ENCODE measurements at places on chromosomes 12 and 14.

DNA sequence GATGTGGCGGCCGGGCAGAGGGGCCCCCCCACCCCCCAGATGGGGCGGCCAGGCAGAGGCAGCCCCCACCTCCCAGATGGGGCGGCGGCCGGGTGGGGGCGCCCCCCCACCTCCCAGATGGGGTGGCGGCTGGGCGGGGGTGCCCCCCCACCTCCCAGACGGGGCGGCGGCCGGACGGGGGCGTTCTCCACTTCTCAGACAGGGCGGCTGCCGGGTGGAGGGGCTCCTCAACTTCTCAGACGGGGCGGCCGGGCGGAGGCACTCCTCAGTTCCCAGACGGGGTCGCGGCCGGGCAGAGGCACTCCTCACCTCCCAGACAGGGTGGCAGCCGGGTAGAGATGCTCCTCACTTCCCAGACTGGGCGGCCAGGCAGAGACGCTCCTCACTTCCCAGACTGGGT lies 469.8 kb downstream of the PCNX1 start:
- DNase-seq: no peak

- DNase-seq: no peak
These were observed 47.9 kb downstream of the NTF3 start for GRCh38 chr12:5479761-5480160.

DNA sequence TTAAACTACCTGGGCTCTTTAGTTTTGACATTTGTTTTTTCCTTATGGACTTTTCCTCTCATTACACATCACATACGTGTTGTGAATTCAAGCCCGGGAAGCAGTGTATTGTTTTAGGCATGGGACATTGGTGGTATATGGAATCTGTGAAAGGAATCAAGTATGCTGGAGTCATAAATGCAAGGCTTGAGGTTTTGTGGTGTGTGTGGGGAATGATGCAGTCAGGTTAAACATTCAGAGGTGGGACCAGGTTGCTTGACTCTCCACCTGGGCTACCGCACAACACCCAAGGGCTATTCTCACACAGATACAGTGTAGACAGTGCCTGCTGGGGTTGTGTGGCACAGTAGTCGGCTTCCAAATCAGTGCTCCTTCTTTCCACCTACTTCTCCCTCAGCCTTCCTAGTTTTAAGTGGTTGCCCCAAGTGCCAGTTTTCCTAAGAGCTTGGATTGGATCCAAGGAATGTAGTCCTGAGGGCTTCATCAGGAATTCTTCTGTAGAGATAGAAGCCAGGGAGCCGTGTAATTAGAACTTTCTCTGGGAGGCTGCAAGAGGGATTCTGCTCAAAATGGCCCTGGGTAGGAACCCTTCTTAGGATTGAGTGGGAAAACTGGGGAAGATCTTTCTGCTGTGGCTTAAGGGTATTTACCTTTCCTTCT lies 243.7 kb downstream of the C12orf75 start:
- DNase-seq: no peak

DNA sequence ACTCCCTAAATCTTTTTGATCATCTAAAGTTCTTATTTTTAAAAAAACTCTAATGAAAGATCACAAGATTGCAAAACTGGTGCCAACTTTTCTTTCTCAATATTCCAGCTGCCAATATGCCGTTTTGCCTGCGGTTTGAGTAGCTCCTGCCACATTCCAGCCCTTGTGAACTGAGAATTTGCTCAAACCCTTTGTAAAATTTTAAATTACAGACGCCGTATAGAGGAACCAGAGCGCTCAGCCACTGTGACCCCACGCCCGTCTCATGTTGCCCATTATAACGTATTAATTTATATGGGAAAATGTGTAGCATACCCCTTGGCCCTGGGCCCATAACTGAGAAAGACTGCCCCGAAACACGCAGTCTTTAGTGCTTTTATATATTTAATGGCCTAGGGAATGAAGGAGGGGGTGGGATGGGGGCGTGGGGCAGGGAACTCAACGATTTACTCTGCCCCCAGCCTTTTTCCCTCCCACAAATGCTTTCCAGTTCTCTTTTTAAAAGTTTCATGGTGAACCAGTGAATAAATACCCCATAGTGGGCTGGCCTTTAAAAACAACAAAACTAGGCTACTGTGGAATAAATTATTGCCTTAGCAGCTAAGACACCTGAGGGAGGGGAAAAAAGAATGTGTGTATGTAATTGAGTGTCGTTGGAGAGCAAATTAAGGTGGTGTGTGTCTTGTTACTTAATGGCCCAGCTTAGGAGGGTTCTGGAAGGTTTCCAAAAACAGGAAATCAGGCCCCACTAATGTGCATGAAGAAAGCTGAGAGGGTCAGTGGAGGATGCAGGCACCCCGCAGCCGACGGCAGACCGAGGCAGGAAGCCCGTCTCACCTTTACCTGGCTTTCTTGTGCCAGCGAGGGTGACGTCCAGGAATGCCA lies 45.7 kb upstream of the RFLNA start:
- no peak for DNase-seq

DNA sequence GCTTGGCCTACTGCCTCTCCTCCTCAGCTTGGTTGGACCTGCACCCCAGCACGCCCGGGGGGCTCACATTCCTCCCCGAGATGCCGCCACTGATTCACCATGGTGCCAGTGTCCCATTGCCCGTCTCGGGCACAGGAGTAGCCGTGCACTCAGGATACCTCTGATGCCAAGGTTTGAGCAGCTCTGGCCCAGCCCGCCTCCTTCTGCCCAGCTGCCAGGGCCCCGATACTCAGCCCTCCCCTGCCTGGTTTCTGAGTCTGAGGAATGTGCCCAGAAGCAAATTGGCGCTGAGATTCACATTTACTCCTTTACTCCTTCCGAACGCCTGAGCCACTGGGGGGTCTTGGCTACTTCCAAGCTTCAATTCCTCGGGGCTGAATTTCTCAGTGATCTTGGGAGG lies 63.5 kb downstream of the NINJ2 start:
- no peak for DNase-seq

Data from muscle of arm (tissue), 14 donors.